Activated CD8-positive, alpha-beta T cell treated with anti-CD3 and anti-CD28 coated beads for 36 hours (primary cell): ENCODE measurements at places on chromosomes 2 and 18.

GRCh38 chr2:110770959-110771431 lies 38.6 kb downstream of the ACOXL start:
- no peaks in the 10 kb centered on the region for H3K4me1 ChIP-seq
- no peak for DNase-seq
- no peak overlapping the region for H3K27ac ChIP-seq
- H3K27me3 ChIP-seq = peaks cover 3% of the 10 kb centered on the region

- H3K27ac ChIP-seq = no peak overlapping the region
- peaks cover 6% of the 10 kb centered on the region for H3K4me1 ChIP-seq
- peaks cover 31% of the 10 kb centered on the region for H3K36me3 ChIP-seq
- H3K27me3 ChIP-seq = no peaks in the 10 kb centered on the region
These were observed 36.4 kb downstream of the LANCL1 start for GRCh38 chr2:210440206-210440605.

- no peak overlapping the region for H3K4me3 ChIP-seq
- H3K36me3 ChIP-seq = no peaks in the 10 kb centered on the region
- no peaks in the 10 kb centered on the region for H3K4me1 ChIP-seq
- no peak for DNase-seq
- peaks cover 12% of the 10 kb centered on the region for H3K27me3 ChIP-seq
These were observed 78.6 kb downstream of the SATB2 start for GRCh38 chr2:199378948-199379650.

- no peak overlapping the region for H3K4me3 ChIP-seq
- no peak for DNase-seq
- H3K36me3 ChIP-seq = peaks cover 10% of the 10 kb centered on the region
- no peak overlapping the region for H3K27ac ChIP-seq
- no peaks in the 10 kb centered on the region for H3K4me1 ChIP-seq
- no peaks in the 10 kb centered on the region for H3K27me3 ChIP-seq
These were observed 34.9 kb upstream of the CYP26B1 start for GRCh38 chr2:72182547-72182946.

GRCh38 chr2:234979204-234980167 lies 27.7 kb downstream of the SH3BP4 start:
- H3K4me1 ChIP-seq = no peaks in the 10 kb centered on the region
- peaks cover 4% of the 10 kb centered on the region for H3K27me3 ChIP-seq
- no peaks in the 10 kb centered on the region for H3K36me3 ChIP-seq
- no peak overlapping the region for H3K4me3 ChIP-seq
- no peak overlapping the region for H3K27ac ChIP-seq

DNA sequence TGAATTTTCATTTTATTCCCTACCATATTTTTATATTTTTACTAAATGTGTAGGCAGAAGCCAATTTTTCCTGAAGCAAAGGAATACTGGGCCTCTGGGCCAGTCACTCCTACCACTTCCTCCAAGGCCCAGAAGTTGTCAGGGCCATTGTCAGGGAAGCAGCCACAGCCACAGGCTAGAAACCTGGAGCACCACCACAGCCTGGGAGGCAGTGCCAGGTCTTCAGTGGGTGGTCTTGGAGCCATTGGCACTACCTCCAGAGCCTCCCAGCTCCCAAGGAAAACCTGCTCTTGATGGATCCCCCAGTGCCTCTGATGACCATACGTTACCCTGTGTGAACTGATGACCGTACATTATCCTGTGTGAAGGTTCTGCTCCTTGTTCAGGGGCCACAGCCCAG lies 135.6 kb upstream of the SP5 start:
- H3K27ac ChIP-seq = no peak overlapping the region
- no peaks in the 10 kb centered on the region for H3K27me3 ChIP-seq
- H3K4me1 ChIP-seq = no peaks in the 10 kb centered on the region
- no peaks in the 10 kb centered on the region for H3K36me3 ChIP-seq
- H3K4me3 ChIP-seq = no peak overlapping the region

GRCh38 chr2:214934006-214934405 lies 124.5 kb upstream of the BARD1 start:
- H3K4me3 ChIP-seq = no peak overlapping the region
- no peaks in the 10 kb centered on the region for H3K27me3 ChIP-seq
- H3K27ac ChIP-seq = no peak overlapping the region
- H3K4me1 ChIP-seq = no peaks in the 10 kb centered on the region
- no peaks in the 10 kb centered on the region for H3K36me3 ChIP-seq

DNA sequence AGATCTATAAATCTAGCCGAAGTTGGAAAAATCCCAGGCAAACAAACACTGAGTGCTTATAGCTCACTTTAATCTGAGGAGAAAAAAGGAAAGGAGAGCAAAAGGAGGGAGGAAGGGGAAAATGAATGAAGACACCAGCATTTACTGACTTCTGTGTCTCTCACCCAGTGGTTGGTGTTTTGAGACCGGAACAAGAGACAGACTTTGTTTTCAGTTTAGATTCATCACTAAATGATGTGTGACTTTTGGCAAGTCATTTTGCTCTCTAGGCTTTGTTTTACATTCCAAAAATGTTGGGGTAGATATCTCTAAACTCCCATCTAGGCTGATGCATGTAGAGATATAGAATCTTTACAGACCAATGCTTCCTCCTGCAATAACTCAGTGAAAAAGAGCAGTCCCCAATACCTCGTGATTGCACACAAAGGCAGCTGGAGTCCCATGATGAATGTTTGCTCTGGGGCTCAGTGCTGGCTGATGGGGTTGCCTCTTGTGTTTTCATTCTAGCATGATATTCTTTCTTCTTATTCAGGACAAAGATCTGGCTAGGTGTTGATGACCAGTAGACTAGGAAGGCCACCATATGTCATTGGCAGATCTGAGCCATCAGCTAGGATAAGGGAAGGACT lies 51.4 kb downstream of the TRIB2 start:
- DNase-seq = no peak
- H3K27me3 ChIP-seq = peaks cover 31% of the 10 kb centered on the region
- no peaks in the 10 kb centered on the region for H3K36me3 ChIP-seq
- no peak overlapping the region for H3K4me3 ChIP-seq
- H3K4me1 ChIP-seq = peaks cover 1% of the 10 kb centered on the region
- no peak overlapping the region for H3K27ac ChIP-seq

GRCh38 chr2:111194835-111195621 lies 74.3 kb downstream of the BCL2L11 start:
- no peak overlapping the region for H3K4me3 ChIP-seq
- peaks cover 8% of the 10 kb centered on the region for H3K4me1 ChIP-seq
- DNase-seq = no peak
- H3K36me3 ChIP-seq = no peaks in the 10 kb centered on the region
- H3K27me3 ChIP-seq = peaks cover 4% of the 10 kb centered on the region

- H3K36me3 ChIP-seq = peaks cover 5% of the 10 kb centered on the region
- H3K27ac ChIP-seq = no peak overlapping the region
- DNase-seq = no peak
- H3K4me1 ChIP-seq = no peaks in the 10 kb centered on the region
- no peak overlapping the region for H3K4me3 ChIP-seq
These were observed 15.3 kb downstream of the STK25 start for GRCh38 chr2:241493092-241493491.

GRCh38 chr2:55555977-55556376 lies 36.5 kb downstream of the CFAP36 start:
- peak overlapping the region; percentile 20 for H3K27ac ChIP-seq
- H3K4me1 ChIP-seq = peaks cover 10% of the 10 kb centered on the region
- H3K27me3 ChIP-seq = no peaks in the 10 kb centered on the region

DNA sequence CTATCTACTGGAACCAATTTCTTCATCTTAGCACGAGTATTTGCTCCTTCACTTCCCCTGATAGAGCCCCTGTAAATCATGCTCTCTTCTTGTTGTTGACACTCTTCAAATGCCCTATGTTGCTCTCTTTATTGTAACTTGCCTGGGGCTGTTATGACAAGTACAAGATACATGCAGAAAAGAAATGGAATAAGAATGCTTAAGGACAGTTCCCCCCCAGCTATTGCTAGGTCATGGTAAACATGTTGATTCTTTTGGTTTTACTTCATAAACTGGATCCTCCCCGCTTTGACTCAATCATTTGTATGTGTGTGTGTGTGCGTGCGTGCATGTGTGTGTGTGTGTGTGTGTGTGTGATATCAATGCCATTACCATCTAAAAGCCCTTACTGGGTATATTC lies 368.5 kb upstream of the CNTNAP5 start:
- H3K36me3 ChIP-seq = no peaks in the 10 kb centered on the region
- H3K4me3 ChIP-seq = no peak overlapping the region
- no peaks in the 10 kb centered on the region for H3K27me3 ChIP-seq
- no peaks in the 10 kb centered on the region for H3K4me1 ChIP-seq

GRCh38 chr18:11159844-11160243 lies 10.5 kb upstream of the PIEZO2 start:
- H3K4me1 ChIP-seq = no peaks in the 10 kb centered on the region
- no peak for DNase-seq
- no peak overlapping the region for H3K4me3 ChIP-seq
- H3K27ac ChIP-seq = no peak overlapping the region
- H3K27me3 ChIP-seq = peaks cover 4% of the 10 kb centered on the region
- H3K36me3 ChIP-seq = no peaks in the 10 kb centered on the region

DNA sequence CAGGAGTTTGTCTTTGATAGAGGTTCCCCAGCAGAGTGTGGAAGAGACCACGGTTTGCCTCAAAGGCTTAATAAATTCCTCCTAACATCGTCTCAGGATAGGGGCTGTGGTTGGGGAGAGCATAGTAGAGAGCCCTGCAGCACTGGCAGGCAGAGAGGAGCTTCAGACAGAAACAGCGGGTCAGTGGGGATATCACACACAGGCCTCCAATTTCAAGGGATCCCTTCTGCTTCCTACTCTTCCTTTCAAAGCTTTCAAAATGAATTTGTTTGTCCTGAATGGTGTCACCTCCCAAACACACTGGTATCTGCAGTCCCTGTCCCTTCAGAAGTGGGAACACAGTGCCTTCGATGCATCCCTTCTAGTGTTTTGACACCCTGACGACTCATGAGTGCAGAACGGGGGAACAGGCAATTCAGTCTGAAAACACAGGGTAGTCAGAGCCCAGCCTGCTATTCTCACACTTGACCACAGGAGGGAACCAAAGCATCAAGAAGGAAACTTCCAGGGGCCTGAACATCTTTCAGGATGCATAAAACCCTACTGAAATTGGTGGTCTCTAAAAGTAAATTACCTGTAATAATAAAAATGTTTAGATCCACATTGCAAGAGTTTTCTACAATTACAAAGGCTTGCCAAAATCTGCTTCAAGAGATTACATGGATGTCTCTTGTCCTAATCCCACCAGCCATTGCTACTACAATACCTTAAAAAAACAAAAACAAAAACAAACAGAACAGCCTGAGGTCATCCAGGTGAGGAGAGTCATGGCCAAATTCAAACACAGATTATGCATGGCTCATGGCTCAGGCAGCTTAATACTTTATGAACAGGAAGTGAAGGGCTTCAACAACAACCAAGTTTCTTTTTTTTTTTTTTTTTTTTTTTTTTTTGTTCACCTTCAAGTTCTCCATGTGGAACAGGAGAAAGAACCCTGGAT lies 49.8 kb downstream of the SLC14A2 start:
- DNase-seq = peak; percentile 80
- no peaks in the 10 kb centered on the region for H3K36me3 ChIP-seq
- H3K4me1 ChIP-seq = peaks cover 50% of the 10 kb centered on the region
- peak overlapping the region; percentile 61 for H3K27ac ChIP-seq

- H3K36me3 ChIP-seq = peaks cover 52% of the 10 kb centered on the region
- no peaks in the 10 kb centered on the region for H3K27me3 ChIP-seq
- H3K4me3 ChIP-seq = no peak overlapping the region
- H3K27ac ChIP-seq = no peak overlapping the region
These were observed 47.4 kb downstream of the DNAJC10 start for GRCh38 chr2:182763311-182763912.

DNA sequence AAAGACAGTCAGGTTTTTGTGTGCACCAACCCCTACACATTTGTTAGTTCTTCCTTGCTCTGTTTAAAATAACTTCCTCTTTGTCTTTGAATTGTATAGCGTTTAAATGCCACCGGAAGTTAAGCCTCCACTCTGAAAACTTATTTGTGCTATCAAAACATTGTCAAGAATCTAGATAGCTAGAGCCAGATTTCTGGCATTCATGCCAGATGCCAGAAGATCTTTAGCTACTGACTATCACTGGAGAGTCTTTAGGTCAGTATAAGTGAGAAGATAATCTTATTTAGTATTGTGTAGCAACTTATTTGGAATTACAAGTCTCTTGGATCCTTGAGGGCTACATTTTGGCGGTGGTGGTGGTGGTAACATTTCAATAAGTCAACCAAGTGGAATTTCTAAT lies 63.4 kb upstream of the ADAM23 start:
- H3K4me1 ChIP-seq = no peaks in the 10 kb centered on the region
- no peak overlapping the region for H3K4me3 ChIP-seq
- no peak overlapping the region for H3K27ac ChIP-seq
- DNase-seq = no peak
- peaks cover 2% of the 10 kb centered on the region for H3K36me3 ChIP-seq
- H3K27me3 ChIP-seq = peaks cover 10% of the 10 kb centered on the region

- no peaks in the 10 kb centered on the region for H3K4me1 ChIP-seq
- H3K27me3 ChIP-seq = no peaks in the 10 kb centered on the region
- no peaks in the 10 kb centered on the region for H3K36me3 ChIP-seq
- H3K27ac ChIP-seq = no peak overlapping the region
- DNase-seq = no peak
These were observed 557.8 kb downstream of the SUCLG1 start for GRCh38 chr2:83901317-83901716.

DNA sequence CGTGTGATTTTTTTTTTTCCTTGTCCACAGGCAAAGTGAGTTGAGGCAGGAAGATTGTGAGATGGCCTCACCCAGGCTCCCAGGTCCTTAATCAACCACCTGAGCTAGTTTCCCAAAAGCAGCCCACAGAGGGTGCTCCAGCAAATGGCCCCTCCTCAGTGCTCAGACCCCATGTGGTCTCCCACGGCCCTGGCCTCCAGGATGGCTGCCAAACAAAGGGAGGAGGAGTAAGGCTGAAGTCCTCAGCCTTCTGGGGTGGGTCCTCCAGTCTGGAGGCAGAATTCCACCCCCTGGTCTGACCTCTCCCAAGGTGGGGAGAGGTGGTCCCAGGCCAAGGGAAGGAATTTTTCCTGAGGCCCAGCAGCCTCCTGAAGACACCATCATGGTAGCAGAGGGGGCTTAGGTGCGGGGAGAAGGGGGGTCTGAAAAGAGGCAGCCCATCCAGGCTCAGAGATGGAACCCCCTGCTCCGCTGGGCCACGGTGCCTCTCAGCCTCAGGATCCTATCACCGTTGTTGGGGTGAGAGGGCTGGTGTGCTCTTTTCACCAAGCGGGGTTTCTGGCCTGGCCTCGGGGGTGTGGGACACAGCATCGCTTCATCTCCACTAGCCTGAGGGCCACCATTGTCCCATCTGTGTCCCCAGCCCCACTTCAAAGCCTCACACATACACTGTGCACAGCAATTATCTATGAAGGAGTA lies 2.3 kb downstream of the NGEF start:
- H3K27ac ChIP-seq = no peak overlapping the region
- no peak for DNase-seq
- H3K4me3 ChIP-seq = no peak overlapping the region
- H3K27me3 ChIP-seq = no peaks in the 10 kb centered on the region
- no peaks in the 10 kb centered on the region for H3K36me3 ChIP-seq
- no peaks in the 10 kb centered on the region for H3K4me1 ChIP-seq

DNA sequence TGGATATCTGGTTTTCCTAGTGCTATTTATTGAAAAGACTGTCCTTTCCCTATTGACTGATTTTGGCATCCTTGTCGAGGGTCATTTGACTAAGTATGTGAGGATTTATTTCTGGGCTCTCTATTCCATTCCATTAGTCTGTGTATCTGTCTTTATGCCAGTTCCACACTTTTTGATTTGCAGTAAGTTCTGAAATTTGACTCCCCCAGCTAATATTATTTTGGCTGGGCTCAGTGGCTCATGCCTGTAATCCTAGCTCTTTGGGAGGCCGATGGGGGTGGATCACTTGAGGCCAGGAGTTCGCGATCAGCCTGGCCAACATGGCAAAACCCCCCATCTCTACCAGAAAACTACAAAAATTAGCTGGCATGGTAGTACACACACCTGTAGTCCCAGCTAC lies 46.8 kb upstream of the GAREM2 start:
- no peak overlapping the region for H3K27ac ChIP-seq
- no peaks in the 10 kb centered on the region for H3K27me3 ChIP-seq
- no peak overlapping the region for H3K4me3 ChIP-seq
- no peak for DNase-seq
